ENCODE measurements at places on chromosomes 3 and 15. TPM values are rescaled to one million over a fixed set of nuclear protein-coding genes. Genes with fewer than 3 reads are reported as not detected.
A peak's percentile ranks its signal among the peaks of the same experiment; 100 is the strongest.

DNA sequence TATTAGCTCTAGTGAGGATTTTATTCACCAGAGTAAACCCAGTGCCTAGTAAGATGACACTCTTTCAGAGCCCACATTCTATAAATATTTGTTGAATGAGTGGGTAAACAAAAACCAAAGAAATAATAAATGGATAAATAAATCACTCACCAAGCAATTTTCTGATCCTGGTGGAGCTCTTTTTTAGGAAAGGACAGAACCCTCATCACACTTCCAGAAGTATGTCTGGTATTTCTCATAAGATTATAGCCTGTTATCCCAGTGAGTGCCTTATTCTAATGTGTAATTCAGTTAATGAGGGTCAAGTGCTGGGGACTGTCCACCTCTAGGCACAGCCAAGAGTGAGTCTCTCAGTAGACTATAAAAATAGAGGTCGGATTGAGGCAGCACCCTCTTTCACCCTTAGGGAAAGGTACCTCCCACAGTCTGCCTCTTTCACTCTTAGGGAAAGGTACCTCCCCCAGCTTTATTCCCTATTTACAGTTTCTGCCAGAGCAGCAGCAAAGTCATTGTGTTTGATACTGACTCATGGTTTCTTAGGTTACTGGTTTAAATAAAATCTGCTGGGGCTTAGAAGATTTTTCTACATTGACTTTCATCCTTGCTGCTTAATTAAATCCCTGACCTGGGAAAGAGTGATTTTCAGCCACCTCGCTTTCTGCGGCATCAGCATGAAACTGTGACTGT, 145.0 kb downstream of the STAC start:
- no peak for DNase-seq

- no peak for DNase-seq
These were observed 74.8 kb upstream of the SEC13 start for GRCh38 chr3:10395671-10396070.

- no peak for DNase-seq
These were observed 20.1 kb downstream of the CCDC13 start for GRCh38 chr3:42752961-42753360.

DNA sequence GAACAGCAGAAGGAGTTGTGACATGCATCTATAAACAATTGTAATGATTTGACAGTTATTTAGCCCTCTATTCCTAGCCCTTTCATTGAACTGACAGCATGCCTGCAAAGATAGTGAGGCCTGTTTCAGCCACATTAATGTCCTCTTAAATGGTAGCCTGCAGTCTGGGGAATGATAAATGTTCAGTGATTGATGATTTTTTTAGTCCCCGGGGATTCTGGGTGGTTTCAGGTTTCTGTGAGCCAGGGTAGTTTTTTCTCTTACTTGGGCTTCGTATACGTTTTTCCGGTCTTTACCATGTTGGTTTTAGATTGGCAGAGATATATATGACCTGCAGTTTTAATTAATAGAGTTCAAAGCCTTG, 172.0 kb downstream of the TCF12 start:
- no peak for DNase-seq

GRCh38 chr3:39241561-39241960, 38.3 kb downstream of the CX3CR1 start:
- DNase-seq, result no peak

DNA sequence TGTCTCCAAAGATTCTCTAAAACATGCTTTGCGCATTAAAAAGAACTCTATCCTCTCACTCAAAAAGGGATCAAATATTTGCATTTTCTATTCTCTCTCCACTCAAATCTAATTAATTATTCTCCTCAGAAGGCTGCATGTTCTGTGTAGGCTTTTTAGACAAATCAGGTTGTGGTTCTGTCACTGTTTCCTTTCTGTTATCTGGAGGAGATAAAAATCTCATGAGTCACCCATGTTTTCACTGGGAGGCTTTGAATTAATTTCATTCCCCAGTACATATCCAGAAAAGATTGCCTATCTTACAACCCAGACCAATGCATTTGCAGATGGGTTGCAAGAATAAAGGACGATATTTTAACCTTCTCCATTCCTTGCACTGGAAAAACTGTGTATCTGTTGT, 446.5 kb downstream of the GRM7 start:
- no peak for DNase-seq

DNA sequence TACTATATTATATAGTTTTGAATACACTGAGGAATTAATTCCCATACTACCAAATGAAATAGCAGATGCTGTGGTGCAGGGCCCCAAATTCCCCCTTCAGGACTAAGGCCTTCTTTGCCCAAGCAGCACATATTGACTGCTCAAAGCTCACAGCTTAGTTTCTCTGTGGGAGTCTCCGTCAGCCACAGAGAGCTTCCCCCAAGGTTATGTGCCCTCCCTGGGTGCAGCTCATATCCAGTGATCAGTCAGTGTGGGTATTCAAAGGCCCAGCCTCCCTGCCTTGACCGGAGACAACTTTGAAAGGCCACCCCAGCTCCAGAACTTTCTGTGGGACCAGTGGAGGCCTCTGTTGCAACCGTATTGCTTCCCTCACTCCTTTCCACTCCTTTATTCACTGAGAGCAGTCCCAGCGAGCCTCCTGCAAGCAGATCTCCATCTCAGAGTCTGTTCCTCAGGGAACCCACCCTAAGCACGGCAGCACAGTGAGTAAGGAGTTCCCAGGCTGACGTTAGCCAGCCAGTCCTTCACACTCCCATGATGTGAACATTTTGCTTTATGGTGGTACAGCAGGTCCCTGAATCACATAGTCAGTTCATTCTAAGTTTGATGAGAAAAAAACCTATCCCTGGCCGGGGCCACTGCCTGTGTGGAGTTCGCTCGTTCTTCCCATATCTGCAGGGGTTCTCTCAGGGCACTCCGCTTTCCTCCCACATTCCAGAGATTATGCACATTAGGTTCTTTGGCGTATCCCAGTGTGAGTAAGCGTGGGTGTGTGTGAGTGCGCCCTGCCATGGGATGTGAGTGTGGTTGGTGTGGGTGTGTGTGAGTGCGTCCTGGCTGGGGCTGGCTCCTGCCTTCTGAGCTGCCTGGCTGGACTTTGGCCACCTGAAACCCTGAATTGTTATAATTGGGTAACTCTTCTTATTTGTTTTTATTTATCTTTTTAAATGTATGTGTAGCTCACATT, 64.4 kb upstream of the PPARG start:
- DNase-seq, result no peak

GRCh38 chr15:58307313-58307961, 124.4 kb upstream of the LIPC start:
- DNase-seq, result no peak

GRCh38 chr15:75452364-75452864, 924 bp upstream of the SIN3A start:
- peak; percentile 87 for DNase-seq

GRCh38 chr15:64925335-64926330, 13.9 kb downstream of the ANKDD1A start:
- no peak for DNase-seq

- no peak for DNase-seq
These were observed 11.2 kb upstream of the CHCHD6 start for GRCh38 chr3:126692858-126693257.

GRCh38 chr15:101532865-101533264, 43.4 kb upstream of the PCSK6 start:
- DNase-seq, result no peak

GRCh38 chr15:23566071-23566554, 639 bp downstream of the MKRN3 start:
- DNase-seq, result no peak

GRCh38 chr15:63210151-63211091, 21.0 kb downstream of the RAB8B start:
- DNase-seq, result no peak

PLSCR5 gene
- not detected for total RNA-seq

IL17RB gene
- not detected for total RNA-seq

KLHL40 gene
- 0.60 TPM for total RNA-seq

MESP1 gene
- 6.0 TPM for total RNA-seq

FETUB gene
- total RNA-seq, result not detected

NR2C2 gene
- total RNA-seq, result 30.8 TPM

KNG1 gene
- total RNA-seq, result not detected

FEZF2 gene
- total RNA-seq, result not detected

MESD gene
- 13.7 TPM for total RNA-seq

GOLGA8N gene
- 4.1 TPM for total RNA-seq
